ENCODE measurements at places on chromosomes 12 and 14.

GRCh38 chr14:100317912-100318808, 5.0 kb upstream of the SLC25A47 start:
- no peak for DNase-seq

GRCh38 chr12:119593578-119594398, at the start of gene TMEM233:
TMEM233 (plus strand) TSS chr12:119593774; CDS start chr12:119593849, 75 bp downstream.
- no peak for DNase-seq

GRCh38 chr12:63420206-63420644, 248.1 kb downstream of the DPY19L2 start:
- peak; percentile 12 for DNase-seq

DNA sequence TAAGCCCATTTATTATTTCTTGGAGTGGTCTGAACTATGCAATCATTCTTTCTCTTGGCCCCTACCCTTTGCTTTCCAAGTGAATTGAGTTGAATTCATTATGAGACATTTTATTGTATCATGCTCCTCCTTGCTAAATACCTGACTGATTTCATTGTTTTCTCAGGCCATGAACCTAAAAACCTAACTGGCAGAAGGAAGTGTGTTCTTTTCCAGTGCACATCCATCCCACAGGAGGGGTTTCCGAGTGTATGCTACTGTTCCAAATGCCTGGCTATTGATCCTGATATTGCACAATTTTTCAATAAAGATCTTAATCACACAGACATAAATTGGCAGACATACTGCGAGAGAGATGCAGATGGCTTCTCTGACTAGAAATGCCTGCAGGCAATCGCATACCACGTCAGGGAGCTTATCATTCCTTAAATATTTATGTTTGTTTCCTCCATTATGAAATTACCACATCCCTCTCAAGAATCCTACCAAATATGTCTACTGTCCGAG, 162.2 kb upstream of the EGLN3 start:
- DNase-seq: peak; percentile 21

DNA sequence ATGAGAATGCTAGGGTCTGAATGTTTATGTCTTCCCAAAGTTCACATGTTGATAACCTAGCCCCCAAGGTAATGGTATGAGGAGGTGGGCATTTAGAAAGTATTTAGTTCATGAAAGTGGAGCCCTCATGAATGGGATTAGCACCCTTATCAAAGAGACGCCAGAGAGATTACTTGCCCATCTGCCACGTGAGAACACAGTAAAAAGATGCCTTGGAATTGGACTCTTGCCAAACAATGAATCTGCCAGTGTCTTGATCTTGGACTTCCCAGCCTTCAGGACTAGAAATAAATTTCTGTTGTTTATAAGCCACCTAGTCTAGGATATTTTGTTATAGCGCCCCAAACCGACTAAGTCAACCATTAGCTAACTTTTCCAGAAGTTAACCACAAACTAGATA, 92.0 kb upstream of the SLC38A4 start:
- DNase-seq: no peak

- no peak for DNase-seq
Observed at GRCh38 chr14:76331328-76332011, 44.5 kb upstream of the ESRRB start.

DNA sequence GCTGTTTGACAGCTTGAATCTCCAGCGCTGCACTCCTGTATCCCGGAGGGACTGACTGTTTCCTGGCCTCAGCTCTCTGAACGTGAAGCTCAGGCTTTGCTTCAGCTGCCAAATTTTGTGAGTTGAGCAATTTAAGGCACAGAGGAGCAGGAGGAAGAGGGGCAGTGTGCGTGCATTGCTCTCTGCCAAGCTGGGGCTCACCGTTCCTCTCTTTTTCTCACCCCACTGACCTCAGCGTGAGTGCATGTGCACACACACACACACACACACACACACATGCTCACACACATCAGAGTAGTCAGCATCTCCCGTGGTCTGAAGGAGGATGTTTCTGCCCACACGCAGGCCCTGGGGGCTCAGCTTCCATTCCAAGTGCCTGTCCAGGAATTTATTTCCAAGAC, 27.8 kb upstream of the BDKRB2 start:
- DNase-seq: peak; percentile 85

DNA sequence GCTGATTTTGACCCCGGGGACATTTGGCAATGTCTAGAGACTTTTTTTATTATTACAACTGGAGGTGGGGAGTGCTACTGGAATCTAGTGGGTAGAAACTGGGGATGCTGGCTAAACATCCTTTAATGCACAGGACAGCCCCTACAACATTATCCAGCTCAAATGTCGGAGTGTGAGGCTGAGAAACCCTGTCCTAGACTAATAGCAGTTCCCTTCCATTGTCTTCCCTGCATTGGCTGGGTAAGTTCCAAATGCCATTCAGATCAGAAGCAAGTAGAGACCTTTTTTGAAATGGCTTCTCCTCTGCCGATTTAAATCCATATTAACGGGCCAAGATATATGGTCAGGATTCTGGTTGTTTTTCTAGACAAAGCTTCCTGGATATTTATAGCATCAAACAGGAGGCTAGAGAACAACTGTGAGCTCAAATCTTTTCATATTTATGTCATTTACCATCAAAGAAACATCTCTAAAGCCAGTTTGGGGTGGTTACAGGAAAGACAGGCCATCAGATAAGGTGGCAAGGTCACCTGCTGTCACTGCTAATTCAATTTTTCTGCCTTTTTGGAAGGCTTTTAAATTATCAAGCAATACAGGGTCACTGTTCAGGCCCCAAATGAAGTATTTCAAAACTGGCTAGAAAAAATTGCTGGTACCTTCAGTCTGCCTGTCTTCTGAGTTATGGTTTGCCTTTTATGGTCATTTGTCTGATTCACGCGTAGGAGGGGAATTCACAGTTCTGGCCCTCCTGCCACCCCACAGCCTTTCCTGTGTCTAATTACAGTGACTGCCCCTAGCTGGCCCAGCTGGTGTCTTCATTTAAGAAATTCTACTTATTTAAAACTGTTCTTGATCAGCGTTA, 20.1 kb upstream of the AKAP5 start:
- DNase-seq: no peak

- DNase-seq: no peak
Observed at GRCh38 chr14:85172889-85173477, 357.0 kb upstream of the FLRT2 start.

GRCh38 chr12:122052285-122052684, 26.3 kb upstream of the MLXIP start:
- no peak for DNase-seq

- DNase-seq: no peak
Observed at GRCh38 chr12:132754160-132754932, 7.3 kb downstream of the ANKLE2 start.

Data from GM04503 (cell line).